ENCODE measurements at places on chromosomes 6 and 20.

DNA sequence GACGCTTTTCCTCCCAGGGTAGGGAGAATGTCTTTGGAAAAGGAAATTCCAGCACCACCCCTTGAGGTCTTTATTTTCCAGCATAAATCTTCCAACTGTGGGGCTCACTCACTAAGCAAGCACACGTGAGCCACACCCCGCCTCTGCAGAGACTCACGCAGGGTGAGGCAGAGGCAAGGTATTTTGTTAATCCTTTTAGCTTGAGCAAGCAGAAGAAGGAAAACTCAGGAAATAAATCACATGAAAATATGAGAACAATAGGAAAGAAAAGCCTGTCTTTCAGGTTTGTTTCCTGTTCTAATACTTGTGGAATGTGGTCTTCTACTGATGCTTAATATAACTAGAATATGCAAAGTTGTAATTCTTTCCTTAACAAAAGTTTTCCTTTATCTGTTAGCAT, 4.1 kb upstream of the PHACTR2 start:
- DNase-seq = no peak

GRCh38 chr6:157613011-157613522, 210.0 kb upstream of the SNX9 start:
- DNase-seq = no peak

DNA sequence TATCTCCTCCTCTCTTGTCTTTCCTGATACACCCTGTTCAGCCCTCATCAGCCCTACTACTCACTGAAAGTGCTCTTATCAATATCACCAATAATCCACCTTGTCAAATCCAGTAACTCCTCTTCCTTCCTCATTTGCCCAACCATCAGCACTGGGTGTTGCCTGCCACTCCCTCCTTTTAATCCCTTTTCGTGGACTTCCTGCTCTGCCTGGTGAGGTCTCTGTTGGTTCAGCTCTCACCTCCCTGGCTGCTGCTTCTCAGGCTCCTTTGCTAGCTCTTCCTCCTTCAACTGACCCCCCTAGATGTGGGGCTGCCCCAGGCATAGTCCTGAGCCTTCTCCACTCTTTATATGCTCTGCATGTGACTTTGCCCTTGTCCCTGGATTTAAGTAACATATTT, 92.5 kb downstream of the PREP start:
- no peak for DNase-seq

DNA sequence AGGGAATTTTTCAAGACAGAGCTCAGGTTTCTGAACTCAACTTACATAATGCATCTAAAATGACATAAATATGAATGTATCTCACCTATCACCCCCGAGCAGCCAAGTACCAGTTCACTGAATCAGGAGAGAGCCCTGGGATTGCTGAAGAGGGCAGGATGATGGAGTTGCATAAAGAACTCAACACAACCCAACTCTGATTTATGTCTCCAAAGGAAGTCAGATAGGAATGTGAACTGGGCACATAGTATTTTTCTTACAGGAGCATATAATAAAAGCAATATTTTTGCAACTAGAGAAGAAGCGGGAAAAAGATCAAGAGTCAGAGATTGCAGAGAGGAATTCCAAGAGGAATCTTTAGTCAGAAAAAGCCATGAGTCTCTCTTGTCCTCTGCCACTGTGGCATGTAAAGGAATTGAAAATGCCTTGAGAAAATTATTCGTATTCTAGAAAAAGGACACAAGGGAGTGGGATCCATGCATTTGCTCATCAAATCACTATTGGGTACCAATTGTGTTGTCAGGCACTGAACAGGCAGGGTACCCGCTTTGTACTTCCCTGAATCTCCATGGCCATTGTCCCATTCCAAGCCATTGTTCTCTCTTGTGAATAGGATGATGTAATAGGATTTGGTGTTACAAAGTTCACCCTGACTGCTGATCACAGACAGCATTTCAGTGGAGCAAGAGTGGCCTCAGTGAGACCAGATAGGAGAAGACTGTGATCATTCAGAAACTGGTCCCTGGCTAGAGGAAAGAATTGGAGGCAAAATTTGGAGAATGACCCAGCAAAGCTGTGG, 16.3 kb downstream of the RIN2 start:
- no peak for DNase-seq

GRCh38 chr20:10505827-10506226, 70.7 kb downstream of the SLX4IP start:
- no peak for DNase-seq

- no peak for DNase-seq
These were observed 53.3 kb downstream of the MYO6 start for GRCh38 chr6:75802366-75802765.
